Left cardiac atrium (tissue), 4 donors: ENCODE measurements at places on chromosomes 2 and 18. TPM values are rescaled to one million over a fixed set of nuclear protein-coding genes. Genes with fewer than 3 reads are reported as not detected.

DNA sequence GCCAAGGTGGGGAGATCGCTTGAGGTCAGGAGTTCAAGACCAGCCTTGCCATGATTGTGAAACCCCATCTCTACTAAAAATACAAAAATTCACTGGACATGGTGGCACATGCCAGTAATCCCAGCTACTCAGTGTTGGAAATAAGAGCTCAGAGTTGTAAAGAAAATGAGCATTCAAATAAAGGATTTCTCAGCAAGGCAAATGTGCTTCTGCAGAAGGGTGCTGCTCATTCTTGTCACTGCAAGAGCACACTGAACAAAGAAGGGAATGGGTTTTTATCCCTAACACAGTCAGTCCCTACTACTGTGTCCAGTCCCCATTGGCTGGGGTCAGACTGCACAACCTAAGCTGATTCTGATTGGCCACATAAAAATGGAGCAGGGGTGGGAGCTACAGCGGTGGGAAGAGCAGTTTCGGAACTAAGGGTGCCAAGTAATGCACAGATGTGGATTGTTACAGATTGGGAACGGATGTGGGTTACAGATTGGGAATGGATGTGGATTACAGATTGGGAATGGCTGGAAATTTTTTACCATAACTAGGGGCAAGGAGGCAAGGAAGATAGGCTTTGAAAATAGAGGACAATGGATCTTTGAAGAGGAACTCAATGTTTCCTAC, 31.1 kb upstream of the TRAPPC8 start:
- no peak for DNase-seq

DNA sequence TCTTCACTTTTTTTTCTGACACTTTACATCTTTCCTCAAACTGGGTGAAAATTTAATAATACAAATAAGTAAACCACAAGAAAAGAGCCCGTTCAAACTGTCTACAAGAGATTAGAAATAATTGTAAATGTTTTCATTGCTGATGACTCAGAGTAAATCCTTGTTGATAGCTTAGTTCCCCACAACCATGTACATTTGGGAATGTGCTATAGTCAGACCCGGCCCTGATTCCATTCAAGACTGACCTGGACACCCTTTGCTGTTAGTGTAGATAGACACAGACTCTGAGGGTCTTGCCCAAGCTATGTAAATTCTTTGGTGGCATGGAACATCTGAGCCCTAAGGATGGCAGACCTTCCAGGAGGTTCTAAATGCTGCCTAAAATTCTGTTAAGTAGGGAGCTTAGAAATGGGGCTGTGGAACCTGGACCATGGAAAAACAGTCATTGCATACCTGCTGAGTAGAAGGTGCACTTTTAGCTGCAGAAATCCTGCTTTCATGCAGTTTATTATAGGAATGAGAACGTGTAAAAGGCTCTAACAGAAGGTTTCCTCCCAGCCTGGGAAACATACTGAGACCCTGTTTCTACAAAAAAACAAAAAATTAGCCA, 3.7 kb downstream of the MALT1 start:
- DNase-seq = no peak

DNA sequence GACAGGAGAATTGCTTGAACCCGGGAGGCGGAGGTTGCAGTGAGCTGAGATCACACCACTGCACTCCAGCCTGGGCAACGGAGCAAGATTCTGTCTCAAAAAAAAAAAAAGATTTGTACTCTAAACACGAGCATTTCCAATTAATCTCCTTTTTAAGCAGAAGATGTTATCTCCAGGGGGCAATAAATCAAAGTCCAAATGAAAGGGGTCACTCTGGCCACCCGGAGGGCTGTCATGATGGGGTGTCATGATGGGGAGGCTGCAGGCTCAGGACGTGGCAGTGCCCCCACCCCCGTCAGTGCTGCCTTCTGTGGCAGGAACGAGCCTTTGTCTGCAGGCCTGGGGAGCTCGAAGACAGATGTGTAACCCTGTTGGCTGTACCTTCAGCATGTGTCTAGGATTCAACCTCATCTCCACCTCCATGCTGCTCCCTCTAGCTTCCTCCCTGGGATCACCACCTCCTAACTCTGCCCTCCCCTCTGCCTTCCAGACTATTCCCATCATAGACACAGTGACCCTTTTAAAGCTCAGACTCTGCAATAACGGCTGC, 76.9 kb upstream of the YWHAQ start:
- DNase-seq = no peak

DNA sequence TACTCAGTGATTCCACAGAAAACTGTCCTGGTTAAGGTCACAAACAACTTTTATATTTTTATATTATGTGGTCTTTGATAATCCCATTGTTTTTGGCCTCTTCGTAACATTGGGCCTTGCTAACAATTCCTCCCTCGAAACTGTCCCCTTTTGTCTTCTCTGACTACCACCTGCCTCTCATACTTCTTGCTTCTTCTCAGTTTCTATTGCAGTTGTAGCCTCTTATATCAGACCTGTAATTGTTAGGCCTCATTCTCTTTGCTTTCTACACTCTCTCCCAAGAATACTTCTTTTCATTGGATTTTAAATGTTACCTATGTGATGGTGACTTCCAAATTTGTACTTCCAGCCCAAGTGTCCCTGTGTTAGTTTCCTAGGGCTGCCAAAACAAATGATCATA, 44.7 kb downstream of the MC4R start:
- no peak for DNase-seq

DNA sequence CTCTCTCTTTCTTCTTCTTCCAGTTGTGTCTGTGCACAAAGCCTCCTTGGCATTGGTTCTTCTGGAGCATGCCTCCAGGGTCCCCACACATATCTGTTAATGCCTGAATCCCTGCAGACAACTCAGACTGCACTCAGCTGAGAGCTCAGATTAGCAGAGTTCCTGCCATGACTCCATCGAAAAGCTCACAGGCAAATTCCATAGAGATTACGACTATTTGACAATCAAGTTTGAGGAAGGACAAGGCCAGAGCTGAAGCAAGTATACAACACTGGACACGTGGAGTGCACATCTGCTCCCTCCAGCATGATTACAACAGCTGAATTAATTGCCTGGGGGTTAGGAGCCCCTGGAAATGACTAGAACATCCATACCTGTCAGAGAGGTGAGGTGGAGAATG, 190.7 kb downstream of the INSIG2 start:
- DNase-seq = no peak

The PPP4R3B gene
- total RNA-seq = 29.9 TPM

The GREB1L gene
- total RNA-seq = 19.7 TPM

The TAF1B gene
- 11.0 TPM for total RNA-seq

DNA sequence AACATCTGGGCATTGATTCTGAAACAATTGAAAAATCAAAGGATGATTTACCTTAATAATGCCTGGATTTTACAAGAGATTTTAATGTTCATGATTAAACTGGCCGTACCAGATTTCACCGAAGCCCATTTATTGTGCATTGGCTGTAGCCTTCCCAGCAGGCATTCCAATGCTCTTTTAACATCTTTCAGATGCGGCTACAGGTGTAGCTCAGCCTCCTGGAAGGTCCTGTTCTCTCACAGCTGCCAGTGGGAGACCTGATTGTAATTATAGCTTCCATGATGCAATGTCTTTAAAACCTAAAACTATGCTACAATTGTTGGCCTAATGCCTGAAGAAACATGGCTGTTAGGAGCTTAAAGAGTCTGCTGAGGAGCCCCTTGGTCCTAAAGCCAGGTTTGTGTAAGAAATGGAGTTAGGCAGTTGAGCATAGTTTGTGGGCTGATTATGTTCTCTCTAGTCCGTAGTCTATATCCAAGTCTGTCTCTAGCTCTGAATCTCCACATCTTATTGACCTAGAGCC, 147.4 kb downstream of the CERS6 start:
- DNase-seq = no peak

The MC2R gene
- not detected for total RNA-seq

DNA sequence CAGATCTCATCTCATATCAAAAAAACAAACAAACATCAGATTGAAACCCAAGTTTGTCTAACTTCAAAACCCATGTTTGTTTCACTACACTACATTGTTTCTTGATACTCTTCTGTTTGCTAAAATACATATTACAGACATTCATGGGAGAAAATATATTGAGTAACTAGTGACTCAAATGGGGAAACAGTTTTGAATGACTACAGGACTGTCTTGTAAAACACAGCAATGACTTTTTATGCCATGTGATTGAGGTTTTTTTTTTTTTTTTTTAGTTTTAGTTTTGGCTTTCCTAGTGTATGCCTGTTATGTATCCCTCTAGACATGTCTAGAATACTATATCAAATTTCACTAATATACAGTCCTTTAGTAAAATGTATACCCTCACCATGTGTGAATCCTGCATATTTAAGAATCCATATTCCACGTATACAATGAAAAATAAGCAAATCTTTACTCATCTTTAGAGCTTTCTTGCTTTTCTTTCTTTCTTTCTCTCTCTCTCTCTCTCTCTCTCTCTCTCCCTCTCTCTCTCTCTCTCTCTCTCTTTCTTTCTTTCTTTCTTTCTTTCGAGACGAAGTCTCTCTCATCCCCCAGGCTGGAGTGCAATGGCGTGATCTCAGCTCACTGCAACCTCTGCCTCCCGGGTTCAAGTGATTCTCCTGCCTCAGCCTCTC, 46.6 kb upstream of the SERTAD2 start:
- DNase-seq = no peak

GRCh38 chr2:166764216-166764615, 124.1 kb upstream of the XIRP2 start:
- no peak for DNase-seq

DNA sequence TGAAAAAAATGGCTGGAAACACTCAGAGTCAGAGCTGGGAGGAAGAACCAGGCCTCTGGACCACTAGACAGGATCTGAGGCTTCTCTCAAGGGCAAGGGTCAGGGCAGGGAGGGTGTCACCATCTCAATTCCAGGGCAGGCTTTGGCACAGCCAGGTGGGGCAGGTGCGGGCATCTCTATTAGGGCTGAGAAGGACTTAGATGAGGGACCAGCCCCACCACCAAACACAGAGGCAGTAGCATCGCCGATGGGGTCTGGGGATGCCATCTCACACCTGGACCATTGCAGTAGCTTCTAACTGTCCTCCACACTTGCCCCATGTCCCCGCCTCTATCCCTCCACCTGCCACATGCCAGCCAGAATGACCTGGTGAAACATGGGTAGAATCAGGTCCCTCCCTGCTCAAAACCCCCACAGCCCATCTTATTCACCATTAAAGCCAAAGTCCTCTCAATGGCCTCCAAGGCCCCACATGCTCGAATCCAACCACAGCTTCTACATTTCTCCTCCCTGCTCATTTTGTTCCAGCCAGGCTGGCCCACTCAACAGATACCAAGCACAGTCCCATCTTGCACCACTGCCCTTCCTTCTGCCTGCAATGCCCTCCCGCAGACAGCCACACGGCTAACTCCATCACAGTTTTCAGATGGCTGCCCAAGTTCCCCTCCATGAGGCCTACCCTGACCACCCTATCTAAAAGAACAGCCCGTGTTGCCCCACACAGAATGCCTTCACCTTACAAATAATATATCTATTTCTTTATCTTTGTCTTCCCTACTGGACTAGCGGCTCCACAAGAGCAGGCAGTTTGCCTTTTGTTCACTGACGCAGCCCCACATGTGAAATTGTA, 177.4 kb downstream of the SMAD2 start:
- DNase-seq = no peak

The TOGARAM2 gene
- total RNA-seq = 15.5 TPM

The BOLL gene
- not detected for total RNA-seq
